Small intestine (tissue), 16 donors: ENCODE measurements at places on chromosomes 3 and 15. TPM values are rescaled to one million over a fixed set of nuclear protein-coding genes. Genes with fewer than 3 reads are reported as not detected.
A peak's percentile ranks its signal among the peaks of the same experiment; 100 is the strongest.

PLA2G4D gene
- polyA plus RNA-seq, result not detected

- no peaks in the 10 kb centered on the region for H3K4me1 ChIP-seq
- H3K4me3 ChIP-seq, result no peak overlapping the region
- H3K27ac ChIP-seq, result no peak overlapping the region
- no peaks in the 10 kb centered on the region for H3K36me3 ChIP-seq
Observed at GRCh38 chr3:171950373-171950772, 89.0 kb upstream of the FNDC3B start.

BCL2A1 gene
- 2.4 TPM for polyA plus RNA-seq

- H3K4me3 ChIP-seq, result no peak overlapping the region
- peaks cover 5% of the 10 kb centered on the region for H3K27me3 ChIP-seq
- H3K36me3 ChIP-seq, result no peaks in the 10 kb centered on the region
- H3K4me1 ChIP-seq, result peaks cover 5% of the 10 kb centered on the region
- DNase-seq, result peak; percentile 28
- H3K27ac ChIP-seq, result no peak overlapping the region
Observed at GRCh38 chr3:127135241-127136023, 57.5 kb upstream of the PRR23E start.

- no peak for DNase-seq
- H3K27me3 ChIP-seq, result no peaks in the 10 kb centered on the region
- H3K36me3 ChIP-seq, result no peaks in the 10 kb centered on the region
Observed at GRCh38 chr15:59237119-59237855, 30.6 kb downstream of the LDHAL6B start.

- no peaks in the 10 kb centered on the region for H3K36me3 ChIP-seq
- peak; percentile 45 for DNase-seq
- H3K4me1 ChIP-seq, result peaks cover 8% of the 10 kb centered on the region
- H3K27me3 ChIP-seq, result peaks cover 15% of the 10 kb centered on the region
Observed at GRCh38 chr15:91849749-91850161, 3.8 kb upstream of the SLCO3A1 start.

DNA sequence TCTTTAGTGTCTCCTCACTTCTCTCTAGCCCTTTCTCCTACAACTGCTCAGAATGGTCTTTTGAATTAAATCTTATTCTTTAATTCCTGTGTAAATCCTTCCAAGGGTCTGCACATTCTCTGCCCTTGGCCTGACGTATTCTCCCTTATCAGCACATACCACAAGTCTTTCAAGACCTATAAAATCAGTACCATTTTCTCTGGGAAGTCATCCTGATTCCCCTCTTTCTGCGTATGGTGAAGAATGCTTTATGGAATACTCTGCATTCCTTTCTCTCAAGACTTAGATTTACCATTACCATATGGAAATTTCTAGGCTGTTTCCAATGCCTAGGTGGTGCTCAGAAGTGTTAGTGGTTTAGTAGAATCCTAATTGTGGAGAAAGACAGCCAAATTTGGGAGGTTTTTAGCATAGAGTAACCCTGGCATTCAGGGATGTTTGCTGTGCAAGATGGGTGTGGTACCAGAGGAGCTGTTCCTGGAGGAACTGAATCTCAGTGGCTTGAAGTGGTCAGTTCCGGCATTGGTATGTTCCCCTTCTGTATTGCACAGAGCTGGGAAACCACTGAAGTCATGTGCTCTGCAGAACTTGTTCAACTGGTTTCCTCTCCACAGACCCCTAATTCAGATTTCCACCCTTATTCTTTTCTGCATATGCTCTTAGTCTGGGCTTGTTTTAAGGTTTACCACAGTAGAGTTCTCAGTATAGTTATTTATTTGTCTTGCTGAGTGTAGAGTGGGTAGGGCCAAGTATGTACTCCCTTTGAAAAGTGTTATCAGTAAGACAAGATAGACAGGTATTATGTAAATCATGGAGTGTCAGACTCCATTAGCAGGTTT lies 24.5 kb downstream of the IQGAP1 start:
- peaks cover 20% of the 10 kb centered on the region for H3K4me1 ChIP-seq
- H3K27me3 ChIP-seq, result no peaks in the 10 kb centered on the region
- peaks cover 3% of the 10 kb centered on the region for H3K36me3 ChIP-seq
- peak overlapping the region; percentile 41 for H3K27ac ChIP-seq

DNA sequence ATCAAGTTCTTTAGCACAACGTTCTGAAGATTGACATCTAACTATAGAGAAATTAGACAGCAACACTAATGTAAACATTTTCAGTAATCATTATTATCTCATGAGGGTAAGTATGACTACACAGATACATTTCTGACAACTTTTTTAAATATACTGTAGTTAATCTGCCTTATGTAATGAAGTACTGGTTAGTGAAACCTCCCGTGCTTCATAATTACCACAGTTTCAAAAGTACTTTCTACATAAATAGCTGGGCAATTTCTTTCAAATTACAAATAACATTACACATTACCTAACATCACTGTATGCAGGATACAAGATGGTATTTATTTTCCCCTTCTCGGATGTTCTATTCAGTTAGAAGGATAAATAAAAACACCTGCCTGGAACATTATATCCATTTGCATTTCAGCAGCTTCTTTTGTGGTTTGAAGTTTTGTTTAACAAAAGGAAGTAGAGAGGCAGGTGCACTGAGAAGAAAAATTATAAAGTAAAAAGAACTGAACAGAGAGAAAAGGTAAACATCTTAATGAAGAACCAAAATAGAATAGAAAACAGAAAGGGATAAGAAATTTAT lies 1241.5 kb upstream of the GBE1 start:
- DNase-seq, result no peak
- H3K4me3 ChIP-seq, result no peak overlapping the region
- H3K27me3 ChIP-seq, result no peaks in the 10 kb centered on the region
- no peaks in the 10 kb centered on the region for H3K4me1 ChIP-seq

- H3K36me3 ChIP-seq, result no peaks in the 10 kb centered on the region
- no peak for DNase-seq
- H3K4me1 ChIP-seq, result no peaks in the 10 kb centered on the region
- no peaks in the 10 kb centered on the region for H3K27me3 ChIP-seq
- no peak overlapping the region for H3K27ac ChIP-seq
Observed at GRCh38 chr15:42933886-42934667, 13.5 kb upstream of the TTBK2 start.

LRRC34 gene
- polyA plus RNA-seq, result not detected

GRCh38 chr3:133074977-133075376 lies 36.8 kb downstream of the TMEM108 start:
- no peak for DNase-seq
- no peaks in the 10 kb centered on the region for H3K36me3 ChIP-seq
- no peaks in the 10 kb centered on the region for H3K4me1 ChIP-seq
- no peak overlapping the region for H3K27ac ChIP-seq

- no peaks in the 10 kb centered on the region for H3K36me3 ChIP-seq
- H3K27ac ChIP-seq, result no peak overlapping the region
- no peaks in the 10 kb centered on the region for H3K27me3 ChIP-seq
- no peaks in the 10 kb centered on the region for H3K4me1 ChIP-seq
Observed at GRCh38 chr15:72947709-72948108, 104.6 kb upstream of the NEO1 start.

SERINC4 gene
- 0.34 TPM for polyA plus RNA-seq

- no peaks in the 10 kb centered on the region for H3K27me3 ChIP-seq
- H3K4me3 ChIP-seq, result no peak overlapping the region
- H3K4me1 ChIP-seq, result no peaks in the 10 kb centered on the region
- H3K36me3 ChIP-seq, result no peaks in the 10 kb centered on the region
- no peak for DNase-seq
- H3K27ac ChIP-seq, result no peak overlapping the region
Observed at GRCh38 chr3:131712662-131713061, 209.9 kb upstream of the MRPL3 start.

GRCh38 chr15:41048397-41048796 lies 67.7 kb downstream of the INO80 start:
- H3K27ac ChIP-seq, result peak overlapping the region; percentile 73
- DNase-seq, result peak; percentile 68
- H3K36me3 ChIP-seq, result peaks cover 10% of the 10 kb centered on the region
- peaks cover 3% of the 10 kb centered on the region for H3K4me1 ChIP-seq

KLHDC8B gene
- polyA plus RNA-seq, result 58.0 TPM

DNA sequence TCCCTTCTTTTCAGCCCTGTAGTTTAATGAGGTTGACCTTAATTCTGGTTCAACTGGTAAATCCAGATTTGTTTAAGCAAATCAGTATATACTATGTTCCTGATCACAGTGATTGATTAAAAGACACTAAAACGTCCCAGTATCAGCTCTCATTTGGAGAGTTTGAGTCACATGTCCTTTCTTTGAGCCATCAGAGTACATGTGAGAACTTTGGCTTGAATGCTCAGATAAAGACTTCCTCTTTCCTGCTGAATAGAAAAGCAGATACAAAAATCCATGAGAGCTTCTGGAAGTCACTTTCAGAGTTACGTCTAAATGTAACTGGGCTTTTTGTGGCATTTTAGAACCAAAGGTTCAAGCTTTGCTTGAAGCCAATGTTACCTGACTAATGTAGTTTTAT lies 341.8 kb upstream of the SATB1 start:
- no peaks in the 10 kb centered on the region for H3K4me1 ChIP-seq
- no peak overlapping the region for H3K27ac ChIP-seq
- no peaks in the 10 kb centered on the region for H3K36me3 ChIP-seq
- no peak overlapping the region for H3K4me3 ChIP-seq
- DNase-seq, result no peak

WDR93 gene
- polyA plus RNA-seq, result 0.19 TPM

- DNase-seq, result peak; percentile 30
- no peak overlapping the region for H3K27ac ChIP-seq
- H3K27me3 ChIP-seq, result no peaks in the 10 kb centered on the region
- no peak overlapping the region for H3K4me3 ChIP-seq
Observed at GRCh38 chr3:197331131-197331530, 32.7 kb upstream of the DLG1 start.

DNA sequence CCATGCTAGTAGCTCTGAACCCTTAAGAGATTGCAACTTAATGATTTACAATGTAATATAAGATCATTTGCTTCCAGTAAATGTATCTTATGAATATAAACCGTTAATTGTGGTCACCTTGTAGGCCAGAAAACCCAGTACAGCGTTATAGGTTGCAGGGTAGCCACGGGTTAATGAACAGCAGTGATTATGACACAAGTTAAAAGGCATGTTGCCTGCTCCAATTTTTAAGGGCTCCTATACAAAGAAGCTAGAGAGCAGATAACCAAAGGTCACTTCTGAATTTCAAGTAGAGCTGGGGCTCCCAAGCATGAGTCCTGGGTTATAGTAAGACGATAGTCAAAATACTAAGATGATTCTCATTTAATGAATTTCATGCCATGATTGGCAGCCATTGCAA lies 13.5 kb downstream of the GUCA1C start:
- DNase-seq, result peak; percentile 8
- no peak overlapping the region for H3K4me3 ChIP-seq
- no peaks in the 10 kb centered on the region for H3K4me1 ChIP-seq
- no peak overlapping the region for H3K27ac ChIP-seq
- no peaks in the 10 kb centered on the region for H3K36me3 ChIP-seq

GRCh38 chr15:81723113-81723651 lies 322.6 kb downstream of the MEX3B start:
- no peaks in the 10 kb centered on the region for H3K36me3 ChIP-seq
- H3K4me3 ChIP-seq, result no peak overlapping the region
- no peaks in the 10 kb centered on the region for H3K4me1 ChIP-seq
- H3K27ac ChIP-seq, result no peak overlapping the region
- no peaks in the 10 kb centered on the region for H3K27me3 ChIP-seq

LRTM1 gene
- not detected for polyA plus RNA-seq

- no peak for DNase-seq
- no peaks in the 10 kb centered on the region for H3K36me3 ChIP-seq
- H3K27me3 ChIP-seq, result no peaks in the 10 kb centered on the region
- no peak overlapping the region for H3K27ac ChIP-seq
Observed at GRCh38 chr15:67307889-67308597, 53.5 kb downstream of the IQCH start.

DNA sequence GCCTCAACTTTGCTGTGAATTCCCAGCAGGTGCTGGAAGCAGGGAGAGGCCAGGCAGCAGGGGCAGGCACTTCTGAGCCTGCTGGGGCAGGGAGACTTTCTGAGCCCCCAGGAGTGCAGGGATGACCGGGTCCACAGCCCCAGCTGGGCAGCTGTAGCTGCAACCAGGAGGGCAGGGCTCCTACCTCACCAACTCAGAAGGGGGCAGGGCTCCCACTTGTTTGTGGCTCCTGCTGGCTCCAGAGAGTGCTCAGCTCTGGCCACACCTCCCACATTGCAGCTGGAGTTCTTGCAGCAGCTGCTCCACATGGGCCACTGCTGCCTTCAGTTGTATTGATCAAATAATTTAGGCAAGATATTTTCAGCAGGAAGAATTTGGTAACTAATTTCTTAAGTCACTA lies 812.3 kb downstream of the NSUN3 start:
- no peak overlapping the region for H3K4me3 ChIP-seq
- H3K27me3 ChIP-seq, result no peaks in the 10 kb centered on the region
- H3K27ac ChIP-seq, result no peak overlapping the region

DNA sequence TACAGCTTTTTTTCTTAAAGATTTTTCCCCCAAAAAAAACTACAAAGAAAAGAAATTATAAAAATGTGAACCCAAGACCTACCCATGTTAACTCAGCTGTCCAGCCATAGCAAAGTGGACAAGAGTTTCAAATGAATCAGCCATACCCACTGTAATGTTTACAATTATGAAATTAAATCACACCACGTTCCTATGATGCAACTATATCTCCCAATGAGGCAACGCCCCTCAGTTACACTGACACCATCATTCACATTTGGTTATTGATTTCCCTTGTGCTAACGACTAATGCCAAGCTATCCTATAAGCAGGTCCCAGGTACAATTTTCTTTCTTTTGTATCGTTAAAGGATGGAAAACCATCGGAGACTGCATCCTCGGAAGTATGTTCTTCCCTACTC lies 115.1 kb upstream of the ICE2 start:
- H3K4me3 ChIP-seq, result no peak overlapping the region
- no peaks in the 10 kb centered on the region for H3K4me1 ChIP-seq
- H3K36me3 ChIP-seq, result no peaks in the 10 kb centered on the region
- no peak for DNase-seq
- H3K27me3 ChIP-seq, result no peaks in the 10 kb centered on the region
- H3K27ac ChIP-seq, result no peak overlapping the region

ARGFX gene
- polyA plus RNA-seq, result not detected

CPN2 gene
- 2.0 TPM for polyA plus RNA-seq

DNA sequence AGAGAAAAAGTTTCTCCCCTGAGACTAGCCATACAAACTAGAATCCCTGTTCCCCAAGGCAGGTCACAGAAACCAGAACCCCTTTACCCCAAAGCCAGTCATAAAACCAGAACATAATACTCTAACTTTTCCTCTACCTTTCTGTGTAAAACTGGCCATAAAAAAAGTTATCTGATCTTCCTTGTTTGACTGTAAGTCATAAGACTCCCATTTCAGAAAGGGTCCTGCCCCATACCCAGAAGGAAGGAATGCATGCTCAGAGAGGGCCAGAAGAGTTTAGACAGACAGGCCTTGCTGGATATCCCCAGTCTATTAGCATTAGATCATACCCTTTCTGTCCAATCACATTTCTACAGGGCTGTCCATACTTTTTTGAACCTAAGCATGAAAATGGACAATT lies 27.2 kb downstream of the SCN11A start:
- no peaks in the 10 kb centered on the region for H3K27me3 ChIP-seq
- DNase-seq, result no peak
- H3K36me3 ChIP-seq, result no peaks in the 10 kb centered on the region
- no peak overlapping the region for H3K4me3 ChIP-seq
- no peak overlapping the region for H3K27ac ChIP-seq
